ENCODE measurements at places on chromosomes 11 and 22.

- no peak for ATAC-seq
These were observed 13.1 kb upstream of the TTLL12 start for GRCh38 chr22:43200031-43200430.

DNA sequence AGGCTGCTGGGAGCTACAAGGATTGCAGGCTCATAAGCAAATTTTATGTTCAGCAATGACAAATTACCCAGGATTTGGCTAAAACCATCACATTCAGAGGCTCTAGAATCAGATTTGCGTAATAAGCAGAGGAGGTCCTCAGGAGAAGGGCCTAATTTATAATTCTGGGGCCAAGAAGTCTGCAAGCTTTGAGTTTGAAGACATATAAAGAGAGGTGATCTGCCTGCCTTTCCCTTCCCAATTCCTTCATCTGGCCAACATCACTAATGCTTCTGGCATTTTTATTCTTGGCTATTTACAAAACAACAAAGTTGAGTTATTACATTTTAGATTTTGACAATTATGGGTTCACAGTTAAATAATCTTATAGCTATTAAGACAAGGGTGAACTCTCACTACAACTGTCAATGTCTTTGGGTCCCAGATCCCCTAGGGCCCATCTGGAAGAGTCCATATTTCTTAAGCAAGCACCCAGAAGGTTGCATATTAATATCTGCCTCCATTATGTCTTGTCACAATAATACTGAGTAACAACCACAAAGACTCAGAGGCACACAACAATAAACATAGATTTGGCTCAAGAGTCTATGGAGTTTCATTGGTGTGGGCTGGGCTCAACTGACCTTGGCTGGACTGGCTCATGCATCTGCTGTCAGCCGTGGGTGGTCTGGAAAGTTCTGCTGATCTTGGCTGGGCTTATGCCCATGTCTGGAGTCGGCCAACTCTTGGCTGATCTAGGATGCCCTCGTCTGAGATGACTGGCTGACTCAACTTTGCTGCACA, 67.2 kb upstream of the CD82 start:
- no peak for ATAC-seq

DNA sequence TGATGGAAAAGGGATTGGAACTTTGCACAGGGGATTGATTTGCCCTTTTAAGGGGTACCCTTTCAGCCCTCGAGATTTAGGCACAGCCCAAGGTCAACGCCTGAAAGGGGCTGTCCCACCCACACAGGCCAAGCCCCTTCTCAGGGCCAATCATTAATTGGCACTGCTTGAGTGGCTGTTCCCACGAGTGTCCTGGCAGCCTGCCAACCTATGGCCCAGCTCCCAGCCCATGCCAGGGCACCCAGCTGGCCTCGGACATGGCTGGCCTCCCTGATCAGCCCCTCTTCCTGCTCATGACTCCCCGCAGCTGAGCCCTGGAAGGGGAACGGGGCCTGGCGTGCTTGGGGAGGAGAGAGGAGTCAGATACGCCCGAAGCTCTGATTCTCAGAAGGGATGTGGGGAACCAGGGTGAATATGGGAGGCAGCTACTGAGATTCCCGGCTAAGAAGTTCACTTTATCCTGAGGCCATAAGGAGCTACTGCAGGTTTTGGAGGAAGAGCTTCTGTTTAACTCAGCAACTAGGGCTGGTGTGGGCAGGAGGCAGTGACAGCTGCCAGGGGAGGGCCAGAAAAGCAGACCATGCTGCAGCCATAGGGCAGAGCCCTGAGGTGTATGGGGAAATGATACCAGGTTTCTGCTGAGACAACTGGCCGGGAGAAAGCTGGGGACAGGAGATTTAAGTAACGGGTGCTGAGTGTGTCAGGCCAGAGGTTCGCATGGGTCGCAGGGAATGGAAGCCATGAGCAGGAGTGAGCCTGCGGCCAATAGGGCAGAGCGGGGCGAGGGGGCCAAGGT, 30.0 kb downstream of the WNT7B start:
- ATAC-seq, result no peak

GRCh38 chr11:66787934-66788758, 55.1 kb upstream of the RCE1 start:
- no peak for ATAC-seq

- ATAC-seq, result no peak
These were observed 342.1 kb upstream of the NARS2 start for GRCh38 chr11:78916759-78917158.

DNA sequence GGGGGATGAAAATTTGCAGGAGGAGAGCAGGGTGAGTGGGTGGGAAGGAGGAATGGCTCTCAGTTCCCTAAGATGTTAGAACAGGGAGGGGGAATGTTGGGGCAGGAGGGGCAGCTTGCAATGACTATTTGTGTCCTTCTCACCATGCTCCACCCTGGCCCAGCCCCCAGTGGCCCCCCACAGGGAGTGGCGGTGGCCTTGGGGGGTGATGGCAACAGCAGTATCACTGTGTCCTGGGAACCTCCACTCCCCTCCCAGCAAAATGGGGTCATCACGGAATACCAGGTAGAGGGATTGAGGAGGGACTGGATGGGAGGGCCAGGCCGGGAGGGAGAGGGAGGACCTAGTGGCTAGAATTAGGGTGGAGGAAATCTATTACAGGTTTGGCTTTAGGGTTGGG, 10.2 kb downstream of the ROBO3 start:
- no peak for ATAC-seq

GRCh38 chr11:126165757-126166156, 45.7 kb downstream of the RPUSD4 start:
- ATAC-seq, result no peak

- no peak for ATAC-seq
These were observed 4.1 kb upstream of the CRACR2B start for GRCh38 chr11:823441-824291.

DNA sequence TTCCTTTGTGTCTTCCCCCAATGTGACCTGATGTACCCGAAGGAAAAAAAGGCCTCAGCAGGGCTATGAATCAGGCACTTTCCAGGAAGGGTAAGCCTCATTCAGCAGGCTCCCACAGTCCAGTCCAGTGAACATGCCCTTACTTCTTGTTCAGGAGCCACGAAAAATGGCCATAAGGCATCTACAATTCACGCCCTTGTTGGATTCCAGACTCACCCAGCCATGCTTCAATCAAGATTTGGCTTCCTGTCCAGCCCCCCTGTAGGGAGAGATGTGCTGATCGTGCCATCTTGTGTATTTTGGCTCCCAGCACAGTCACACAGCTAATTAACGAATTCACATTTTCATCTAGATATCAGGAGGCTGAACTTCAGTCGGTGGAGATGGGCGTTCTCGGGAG, 9.9 kb upstream of the KCNJ5 start:
- no peak for ATAC-seq

DNA sequence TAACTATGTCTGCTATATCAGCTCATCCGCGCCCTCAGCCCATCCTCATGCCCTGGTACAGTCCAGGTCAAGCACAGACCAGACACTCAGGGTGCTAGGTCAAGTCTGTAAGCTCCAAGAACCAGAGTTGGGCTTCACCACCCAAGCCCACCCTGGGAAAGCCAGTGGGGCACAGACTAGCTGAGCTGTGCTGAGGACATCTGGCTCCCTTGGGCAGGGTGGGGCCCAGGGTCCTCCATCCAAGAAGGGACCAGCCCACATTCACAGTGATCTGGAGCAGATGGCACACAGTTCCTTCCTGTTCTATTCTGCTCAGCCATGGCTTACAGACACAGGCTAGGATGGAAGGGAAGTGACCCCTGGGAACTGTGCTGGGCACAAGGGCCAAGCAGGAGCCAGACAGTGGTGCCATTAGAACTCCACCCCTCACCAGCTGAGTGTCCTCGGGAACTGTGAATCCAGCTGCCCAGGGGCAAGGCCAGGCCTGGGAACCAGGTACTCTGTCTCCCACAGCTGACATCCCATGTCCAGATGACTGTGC, 9.1 kb downstream of the P2RY6 start:
- ATAC-seq, result peak; percentile 18

Measured in motor neuron (in vitro differentiated cells).